Mesangial cell (primary cell): ENCODE measurements at places on chromosomes 4 and X. TPM values are rescaled to one million over a fixed set of nuclear protein-coding genes. Genes with fewer than 3 reads are reported as not detected.

VCX2 gene
- total RNA-seq, result not detected in 2 replicates

FHIP1A gene
- total RNA-seq, result 5.1 and 6.6 TPM in 2 replicates

PRSS12 gene
- total RNA-seq, result 0.51 and 0.65 TPM in 2 replicates

GALNTL6 gene
- total RNA-seq, result 0.25 and 0.33 TPM in 2 replicates

NIPAL1 gene
- total RNA-seq, result 2.4 and 3.3 TPM in 2 replicates

AIFM1 gene
- 16.9 and 25.5 TPM in 2 replicates for total RNA-seq

MTM1 gene
- total RNA-seq, result 2.6 and 3.0 TPM in 2 replicates

PNMA3 gene
- under 0.01 and 0.76 TPM in 2 replicates for total RNA-seq

FOXP3 gene
- not detected in 2 replicates for total RNA-seq

CXCL3 gene
- 1.6 and 4.1 TPM in 2 replicates for total RNA-seq

RBM47 gene
- total RNA-seq, result 9.9 and 79.0 TPM in 2 replicates

SOX3 gene
- not detected in 2 replicates for total RNA-seq

MAGEC1 gene
- not detected in 2 replicates for total RNA-seq

FRAS1 gene
- total RNA-seq, result 4.4 and 32.2 TPM in 2 replicates
